ENCODE measurements at places on chromosomes 6 and 20.

GRCh38 chr6:71457929-71458328, 169.3 kb downstream of the OGFRL1 start:
- no peak overlapping the region for H3K27ac ChIP-seq
- no peaks in the 10 kb centered on the region for H3K36me3 ChIP-seq

GRCh38 chr6:89475634-89476033, 42.7 kb downstream of the ANKRD6 start:
- H3K27ac ChIP-seq = no peak overlapping the region
- peak; percentile 6 for DNase-seq
- no peak overlapping the region for H3K4me3 ChIP-seq
- no peaks in the 10 kb centered on the region for H3K27me3 ChIP-seq
- no peaks in the 10 kb centered on the region for H3K36me3 ChIP-seq

GRCh38 chr6:89145091-89145955, 532 bp upstream of the PM20D2 start:
- peak overlapping the region; percentile 99 for H3K27ac ChIP-seq
- no peaks in the 10 kb centered on the region for H3K27me3 ChIP-seq
- H3K36me3 ChIP-seq = peaks cover 7% of the 10 kb centered on the region
- peak overlapping the region; percentile 100 for H3K4me3 ChIP-seq
- DNase-seq = peak; percentile 36

- peaks cover 49% of the 10 kb centered on the region for H3K4me1 ChIP-seq
- no peak for DNase-seq
- peak overlapping the region; percentile 50 for H3K27ac ChIP-seq
- H3K27me3 ChIP-seq = no peaks in the 10 kb centered on the region
- peaks cover 13% of the 10 kb centered on the region for H3K36me3 ChIP-seq
- H3K4me3 ChIP-seq = no peak overlapping the region
These were observed 29.5 kb downstream of the TOP1 start for GRCh38 chr20:41057999-41058673.

GRCh38 chr6:18209539-18210197, 54.4 kb downstream of the KDM1B start:
- H3K36me3 ChIP-seq = no peaks in the 10 kb centered on the region
- peaks cover 32% of the 10 kb centered on the region for H3K4me1 ChIP-seq
- no peaks in the 10 kb centered on the region for H3K27me3 ChIP-seq
- DNase-seq = no peak

DNA sequence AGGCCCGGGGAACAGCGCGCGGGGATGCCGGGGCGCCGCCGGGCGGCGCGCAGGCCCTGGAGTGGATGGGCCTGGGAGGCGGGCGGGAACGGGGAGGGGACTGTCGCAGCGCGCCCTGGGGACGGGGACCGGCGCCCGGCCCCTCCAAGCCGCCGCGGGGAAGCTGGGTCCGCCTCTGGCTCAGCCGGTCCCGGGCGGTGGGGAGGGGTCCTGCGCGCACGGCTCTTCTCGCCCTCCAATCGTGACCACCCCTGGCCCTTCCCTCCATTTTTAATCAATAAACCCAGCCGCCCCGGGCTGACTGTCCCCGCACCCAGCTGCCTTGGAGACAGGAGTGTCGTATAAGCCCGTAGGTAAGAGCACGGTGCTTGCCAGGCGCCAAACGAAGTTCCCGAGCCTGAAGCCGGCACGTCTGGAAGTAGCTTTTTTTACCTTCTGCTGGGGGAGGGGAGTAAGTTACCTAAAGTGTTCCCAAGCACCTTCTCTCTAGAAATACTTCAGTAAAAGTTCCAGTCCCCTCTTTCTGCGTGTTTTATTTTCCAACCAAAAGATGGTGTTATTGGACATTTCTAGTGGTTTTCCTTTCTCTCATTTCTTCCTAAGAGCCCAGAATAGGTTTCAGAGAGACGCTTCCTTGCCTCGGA, 780 bp upstream of the TAF4 start:
- H3K27me3 ChIP-seq = no peaks in the 10 kb centered on the region
- peaks cover 46% of the 10 kb centered on the region for H3K4me1 ChIP-seq
- no peak for DNase-seq
- H3K36me3 ChIP-seq = no peaks in the 10 kb centered on the region
- peak overlapping the region; percentile 94 for H3K4me3 ChIP-seq

DNA sequence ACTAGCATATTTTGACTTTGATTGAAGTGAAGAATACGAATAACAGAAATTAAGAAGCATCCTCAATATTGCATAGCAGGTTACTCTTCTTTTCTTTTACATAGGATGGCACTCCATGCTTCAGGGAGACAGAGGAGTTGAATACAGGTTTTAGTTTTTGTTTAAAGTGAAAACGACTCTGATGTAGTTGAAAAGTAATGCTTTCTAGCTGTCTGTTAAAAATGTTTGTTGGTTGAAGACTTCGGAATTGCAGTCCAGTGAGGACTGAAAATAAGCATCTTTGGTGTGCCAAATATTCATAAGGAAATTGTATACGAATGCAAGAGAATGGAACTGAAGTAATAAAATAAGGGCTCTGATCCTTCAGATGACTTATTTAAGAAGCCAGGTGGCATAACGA, 618 bp upstream of the SLC16A10 start:
- H3K27ac ChIP-seq = peak overlapping the region; percentile 68
- no peaks in the 10 kb centered on the region for H3K36me3 ChIP-seq
- H3K4me3 ChIP-seq = peak overlapping the region; percentile 91
- no peaks in the 10 kb centered on the region for H3K27me3 ChIP-seq
- peaks cover 38% of the 10 kb centered on the region for H3K4me1 ChIP-seq

DNA sequence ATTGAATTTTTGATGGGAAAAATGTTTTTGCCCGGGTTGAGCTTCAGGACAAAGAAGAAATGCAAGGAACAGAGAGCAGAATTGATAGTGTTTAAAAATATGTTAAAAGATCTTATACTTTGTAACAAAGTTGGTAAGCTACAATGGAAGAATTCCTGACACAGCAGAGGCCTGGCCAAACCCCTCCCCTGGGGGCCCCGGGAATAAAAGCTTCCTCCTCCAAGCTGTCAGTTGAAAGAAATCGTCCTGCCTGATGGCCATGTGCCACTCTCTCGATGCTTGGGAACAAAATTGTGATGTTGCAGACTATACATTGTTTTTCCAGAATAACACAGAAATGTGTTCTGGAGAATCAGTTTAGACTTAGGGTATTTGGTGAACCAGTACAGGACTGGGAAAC, 14.2 kb upstream of the TOX2 start:
- H3K36me3 ChIP-seq = no peaks in the 10 kb centered on the region
- DNase-seq = no peak
- H3K27ac ChIP-seq = no peak overlapping the region
- no peaks in the 10 kb centered on the region for H3K27me3 ChIP-seq
- no peaks in the 10 kb centered on the region for H3K4me1 ChIP-seq

DNA sequence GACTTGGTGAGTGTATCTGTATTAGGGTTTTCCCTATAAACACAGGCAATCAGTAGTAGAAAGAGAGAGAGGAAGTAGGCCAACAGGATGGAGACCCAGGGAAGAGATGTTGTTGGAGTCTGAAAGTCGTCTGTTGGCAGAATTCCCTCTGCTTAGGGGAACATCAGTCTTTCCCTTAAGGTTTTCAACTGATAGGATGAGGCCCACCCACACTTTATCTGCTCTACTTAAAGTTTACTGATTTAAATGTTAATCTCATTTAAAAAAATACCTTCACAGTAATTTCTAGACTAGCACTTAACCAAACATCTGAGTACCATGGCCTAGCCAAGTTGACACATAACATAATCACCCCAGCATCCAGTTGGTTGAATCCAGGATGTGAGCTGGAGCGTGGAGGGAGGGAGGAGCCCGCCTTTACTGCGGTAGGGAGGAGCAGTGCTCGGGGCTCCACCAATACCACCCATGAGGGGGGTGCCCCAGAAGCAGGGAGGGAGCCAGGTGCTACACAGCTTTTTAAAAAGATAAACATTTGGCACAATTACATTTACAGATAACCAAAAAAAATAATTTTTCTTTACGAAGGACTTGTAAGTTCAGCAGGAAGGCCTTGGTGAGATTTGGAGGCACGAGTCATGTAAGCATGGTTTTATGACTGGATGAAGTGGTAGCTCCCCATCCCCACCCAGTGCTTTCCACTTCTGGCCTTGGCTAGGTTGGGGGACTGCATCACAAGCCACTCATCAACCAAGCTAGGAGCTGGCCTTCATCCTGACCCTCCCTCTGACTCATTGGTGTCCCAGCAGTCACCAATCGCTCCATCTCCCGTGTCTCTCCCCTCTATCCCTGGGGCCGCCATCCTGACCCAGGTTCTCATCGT, 18.4 kb upstream of the SNX9 start:
- H3K27ac ChIP-seq = peak overlapping the region; percentile 13
- H3K36me3 ChIP-seq = peaks cover 14% of the 10 kb centered on the region
- peaks cover 24% of the 10 kb centered on the region for H3K27me3 ChIP-seq

- H3K27ac ChIP-seq = no peak overlapping the region
- no peak for DNase-seq
- no peak overlapping the region for H3K4me3 ChIP-seq
- no peaks in the 10 kb centered on the region for H3K36me3 ChIP-seq
- H3K27me3 ChIP-seq = peaks cover 6% of the 10 kb centered on the region
These were observed 64.5 kb upstream of the DST start for GRCh38 chr6:56706981-56707726.

GRCh38 chr6:24930431-24930871, 5.3 kb downstream of the RIPOR2 start:
- peaks cover 11% of the 10 kb centered on the region for H3K36me3 ChIP-seq
- peaks cover 99% of the 10 kb centered on the region for H3K4me1 ChIP-seq
- DNase-seq = no peak
- H3K27me3 ChIP-seq = no peaks in the 10 kb centered on the region
- H3K4me3 ChIP-seq = peak overlapping the region; percentile 74

DNA sequence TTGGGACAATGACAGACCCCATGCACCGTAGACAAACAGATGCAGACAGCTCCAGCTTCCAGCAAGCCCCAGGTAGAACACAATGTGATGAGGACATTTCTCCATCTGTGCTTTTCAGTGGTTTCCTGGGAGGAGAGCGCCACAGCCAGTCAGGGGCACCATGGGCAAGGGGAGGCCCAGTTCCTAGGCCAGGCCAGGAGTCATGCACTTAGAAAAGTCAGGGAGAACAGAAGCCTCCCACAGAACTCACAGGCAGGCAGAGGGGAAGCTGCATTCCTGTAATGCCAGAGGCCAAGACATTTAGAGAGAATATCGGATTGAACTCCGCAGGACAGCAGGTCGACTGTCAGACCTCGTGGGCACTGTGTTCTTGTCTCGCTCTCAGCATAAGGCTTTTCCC, 9.2 kb downstream of the SYNDIG1 start:
- no peaks in the 10 kb centered on the region for H3K4me1 ChIP-seq
- H3K4me3 ChIP-seq = no peak overlapping the region
- H3K27me3 ChIP-seq = peaks cover 10% of the 10 kb centered on the region
- no peak for DNase-seq
- H3K36me3 ChIP-seq = no peaks in the 10 kb centered on the region

- H3K36me3 ChIP-seq = no peaks in the 10 kb centered on the region
- DNase-seq = no peak
- H3K4me1 ChIP-seq = no peaks in the 10 kb centered on the region
- H3K27me3 ChIP-seq = no peaks in the 10 kb centered on the region
- H3K4me3 ChIP-seq = no peak overlapping the region
These were observed 269.7 kb downstream of the UBE3D start for GRCh38 chr6:82795940-82796339.

DNA sequence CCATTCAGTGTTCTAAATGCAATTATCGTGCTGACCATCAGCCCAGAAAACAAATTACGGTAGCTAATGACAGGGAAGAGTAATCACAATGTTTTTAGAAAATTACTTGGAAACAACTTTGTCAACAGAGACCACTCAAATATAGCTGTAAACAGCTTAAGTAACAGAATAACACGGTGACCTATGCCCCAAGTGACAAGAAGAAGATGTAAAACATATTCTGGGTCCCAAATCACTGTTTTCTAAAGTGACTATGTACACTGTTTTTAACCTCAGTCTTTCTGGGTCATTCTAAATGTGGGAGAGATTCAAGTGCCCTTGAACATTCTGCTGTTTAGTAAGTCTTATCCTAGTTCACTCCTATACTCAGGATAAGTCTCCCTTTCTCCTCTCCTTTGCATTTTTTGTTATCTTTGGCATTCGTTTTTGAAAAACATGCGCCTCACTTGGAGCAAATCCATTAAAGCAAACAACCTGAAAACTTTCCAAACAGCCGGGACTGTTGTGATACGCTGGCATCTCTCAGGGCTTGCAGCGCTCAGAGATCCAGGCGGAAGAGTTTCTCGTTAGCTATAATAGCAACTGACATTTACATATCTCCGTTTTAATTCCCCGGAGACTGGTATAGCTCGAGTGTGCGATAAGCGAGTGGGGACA, 114.5 kb upstream of the SOX4 start:
- peaks cover 7% of the 10 kb centered on the region for H3K27me3 ChIP-seq
- H3K36me3 ChIP-seq = no peaks in the 10 kb centered on the region

DNA sequence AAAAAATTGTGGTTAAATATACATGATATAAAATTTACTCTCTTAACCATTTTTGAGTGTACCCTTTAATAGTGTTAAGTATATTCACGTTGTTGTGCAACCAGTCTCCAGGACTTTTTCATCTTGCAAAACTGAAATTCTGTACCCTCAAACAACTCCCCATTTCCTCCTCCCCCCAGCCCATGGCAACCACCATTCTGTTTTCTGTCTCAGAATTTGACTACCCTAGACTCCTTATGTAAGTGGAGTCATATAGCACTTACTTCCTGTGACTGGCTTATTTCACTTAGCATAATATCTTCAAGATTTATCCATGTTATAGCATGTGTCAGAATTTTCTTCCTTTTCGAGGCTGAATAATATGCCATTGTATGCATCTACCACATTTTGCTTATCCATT, 5.1 kb downstream of the VPS16 start:
- no peak overlapping the region for H3K4me3 ChIP-seq
- no peak for DNase-seq
- H3K36me3 ChIP-seq = peaks cover 1% of the 10 kb centered on the region
- peaks cover 46% of the 10 kb centered on the region for H3K4me1 ChIP-seq

GRCh38 chr20:47063808-47064207, 169.2 kb downstream of the EYA2 start:
- DNase-seq = no peak
- peaks cover 1% of the 10 kb centered on the region for H3K36me3 ChIP-seq
- no peaks in the 10 kb centered on the region for H3K27me3 ChIP-seq
- H3K27ac ChIP-seq = no peak overlapping the region

DNA sequence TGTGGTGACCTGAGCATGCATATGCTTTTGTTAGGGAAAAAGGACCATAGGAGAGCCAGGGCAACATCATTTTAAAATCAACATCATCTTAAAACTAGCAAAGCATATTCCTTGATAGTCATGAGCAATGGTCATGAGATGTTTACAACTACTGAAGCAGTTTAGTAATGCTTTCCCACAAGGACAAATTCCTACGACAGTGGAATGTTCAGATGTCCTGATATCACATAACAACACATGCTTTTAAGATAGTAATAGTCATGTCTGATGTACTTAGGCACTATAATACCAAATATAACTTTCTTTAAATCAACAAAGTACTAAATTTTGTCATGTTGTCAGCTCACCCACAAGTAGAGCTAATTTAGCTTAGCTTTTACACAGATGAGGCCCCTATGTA, 370.3 kb downstream of the HTR1B start:
- no peaks in the 10 kb centered on the region for H3K27me3 ChIP-seq
- H3K4me1 ChIP-seq = no peaks in the 10 kb centered on the region
- H3K4me3 ChIP-seq = no peak overlapping the region
- no peak for DNase-seq
- no peak overlapping the region for H3K27ac ChIP-seq

GRCh38 chr6:27076116-27076515, 171.4 kb upstream of the PRSS16 start:
- no peak overlapping the region for H3K4me3 ChIP-seq
- peaks cover 29% of the 10 kb centered on the region for H3K27me3 ChIP-seq

All from activated T-cell treated with anti-CD3 and anti-CD28 coated beads, Interleukin-2, amount 50 U/mL, for 72 hours (primary cell).